ENCODE measurements at places on chromosomes 6 and 20.

DNA sequence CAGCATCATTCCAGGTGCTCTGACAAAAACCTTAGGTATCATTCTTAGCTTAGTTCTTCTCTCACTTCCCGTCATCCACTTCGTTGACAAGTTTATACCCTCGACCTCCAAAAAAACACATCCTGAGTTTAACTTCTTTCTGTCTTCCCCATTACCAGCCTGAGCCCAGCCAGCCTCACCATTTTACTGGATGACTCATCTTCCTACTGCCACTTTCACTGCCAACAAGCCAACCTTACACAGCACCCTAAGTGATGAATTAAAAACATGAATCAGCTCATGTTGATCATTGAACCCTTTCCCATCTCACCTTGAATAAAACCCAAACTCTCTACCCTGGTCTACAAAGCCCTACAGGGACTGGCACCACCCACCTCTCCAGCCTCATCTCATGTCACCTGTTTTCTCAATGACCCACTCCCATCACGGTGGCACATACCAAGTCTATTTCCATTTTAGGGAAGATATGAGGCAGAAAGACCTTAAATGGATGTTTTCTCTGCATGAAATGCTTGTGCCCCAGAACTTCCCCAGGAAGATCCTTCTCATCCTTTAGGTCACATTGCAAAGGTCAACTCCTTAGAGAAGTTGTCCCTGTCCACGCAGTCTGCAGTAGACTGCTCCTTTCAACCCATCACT is 9.9 kb upstream of the UST start:
- DNase-seq: no peak

GRCh38 chr6:32843331-32843978 is 392 bp downstream of the PSMB8 start:
- DNase-seq: no peak

- no peak for DNase-seq
These were observed 124.1 kb downstream of the FOXO3 start for GRCh38 chr6:108684771-108685329.

DNA sequence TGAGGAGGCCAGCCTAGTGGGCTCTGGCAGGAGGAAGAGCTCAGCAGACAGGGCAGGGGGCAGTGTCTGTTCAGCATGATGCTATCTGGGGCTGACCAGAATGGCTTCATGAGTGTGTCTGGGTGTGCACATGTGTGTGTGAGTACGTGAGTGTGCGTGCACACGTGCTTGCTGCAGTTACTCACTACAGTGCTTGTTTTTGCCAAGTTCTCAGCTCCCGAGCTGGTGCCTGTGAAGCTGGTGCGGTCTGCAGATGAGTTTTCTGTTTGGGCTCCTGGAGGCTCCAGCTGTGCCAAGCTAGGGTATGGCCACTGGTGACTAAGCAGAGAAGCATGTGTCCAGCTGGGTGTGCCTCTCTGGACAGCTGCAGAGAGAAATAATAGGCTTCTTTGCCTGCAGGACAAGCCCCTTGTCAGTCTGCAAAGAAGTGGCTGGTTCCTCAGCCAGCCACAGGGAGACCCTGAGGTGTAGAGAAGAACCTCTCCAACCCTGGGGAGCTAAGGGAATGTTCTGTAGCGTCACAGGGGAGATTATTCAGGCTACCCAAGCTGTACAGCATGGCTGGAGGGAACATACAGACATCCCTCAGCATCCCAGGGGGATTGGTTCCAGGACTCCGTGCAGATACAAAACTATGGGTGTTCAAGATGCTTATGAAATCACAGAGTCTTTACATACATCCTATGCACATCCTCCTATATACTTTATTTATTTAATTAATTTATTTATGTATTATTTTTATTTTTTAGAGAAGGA is 40.2 kb upstream of the FAM50B start:
- no peak for DNase-seq

- DNase-seq: no peak
These were observed 4.2 kb downstream of the RNASET2 start for GRCh38 chr6:166952121-166952520.

DNA sequence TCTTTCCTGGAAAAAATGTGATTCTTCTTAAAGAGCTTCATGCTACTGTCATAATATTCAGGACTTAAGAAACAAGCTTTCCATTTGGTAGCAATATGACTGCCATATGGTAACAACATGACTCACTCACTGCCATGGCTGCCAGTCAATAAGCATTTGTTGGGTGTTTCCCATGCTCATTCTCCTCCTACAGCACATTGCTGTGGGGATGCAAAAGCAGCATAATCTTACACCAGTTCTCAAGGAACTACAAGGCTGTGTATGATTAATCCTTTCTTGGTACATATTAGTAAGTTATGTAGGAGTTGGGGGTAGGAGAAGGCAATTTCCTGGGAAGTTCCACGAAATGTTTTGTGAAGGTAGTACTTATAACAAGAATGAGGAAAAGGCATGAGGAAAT is 76.7 kb downstream of the CEP162 start:
- no peak for DNase-seq

- DNase-seq: no peak
These were observed 246.6 kb downstream of the TBXT start for GRCh38 chr6:165920896-165921671.

GRCh38 chr20:44031781-44032582 is 117.3 kb downstream of the TOX2 start:
- DNase-seq: no peak

GRCh38 chr6:15290067-15290680 is 44.3 kb downstream of the JARID2 start:
- DNase-seq: no peak

DNA sequence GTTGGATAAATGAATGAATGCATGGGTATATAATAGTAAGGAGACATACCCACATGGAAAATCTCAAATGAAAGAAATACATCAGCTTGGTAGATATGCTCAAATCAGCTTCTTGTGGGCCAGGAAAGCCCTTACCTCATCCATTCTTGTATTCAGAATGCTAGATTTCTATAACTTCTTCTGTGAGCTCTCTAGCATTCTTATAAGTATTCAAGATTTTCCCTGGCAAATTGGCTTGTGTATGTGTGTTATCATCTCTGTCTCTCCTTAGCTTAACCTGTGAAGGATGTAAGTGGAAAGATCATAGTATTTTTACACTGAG is 100.8 kb downstream of the OR2B2 start:
- DNase-seq: no peak

- DNase-seq: no peak
These were observed 87.7 kb downstream of the SCAND1 start for GRCh38 chr20:35866418-35867202.

DNA sequence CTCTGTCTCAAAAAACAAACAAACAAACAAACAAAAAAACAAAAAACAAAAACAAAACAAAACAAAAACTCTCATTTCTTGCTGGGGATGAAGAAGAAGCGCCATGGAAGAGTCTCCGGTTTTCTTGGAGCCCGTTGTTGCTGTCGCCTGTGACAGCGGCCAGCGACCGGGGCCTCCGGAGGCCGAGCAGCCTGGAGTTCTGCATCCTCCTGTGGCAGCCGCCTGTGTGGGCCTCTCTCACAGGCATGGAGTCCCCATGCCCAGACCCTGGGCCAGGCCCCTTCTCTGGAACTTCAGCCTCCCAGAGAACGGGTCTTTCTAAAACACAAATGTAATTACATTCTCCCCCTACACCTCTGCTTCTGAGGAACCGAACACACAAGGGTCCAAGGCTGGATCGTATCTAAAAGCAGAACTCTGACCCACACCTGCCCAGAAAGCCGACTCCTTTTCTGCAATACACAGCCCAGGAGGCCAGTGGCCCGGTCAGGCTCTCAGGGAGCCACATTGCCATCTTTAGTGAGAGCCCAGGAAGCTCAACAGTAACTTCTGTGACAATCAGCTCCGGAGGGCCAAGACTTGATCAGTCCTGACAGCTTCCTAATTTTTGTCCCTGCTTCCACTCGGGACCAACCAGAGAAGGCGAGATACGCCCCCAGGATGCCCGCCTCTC is 18.5 kb downstream of the DACT2 start:
- DNase-seq: no peak
